ENCODE measurements at places on chromosomes 3 and 15.

- no peak for DNase-seq
These were observed 270.0 kb upstream of the TBC1D5 start for GRCh38 chr3:18012436-18012835.

GRCh38 chr15:99441871-99442251, 123.9 kb upstream of the MEF2A start:
- DNase-seq = no peak

DNA sequence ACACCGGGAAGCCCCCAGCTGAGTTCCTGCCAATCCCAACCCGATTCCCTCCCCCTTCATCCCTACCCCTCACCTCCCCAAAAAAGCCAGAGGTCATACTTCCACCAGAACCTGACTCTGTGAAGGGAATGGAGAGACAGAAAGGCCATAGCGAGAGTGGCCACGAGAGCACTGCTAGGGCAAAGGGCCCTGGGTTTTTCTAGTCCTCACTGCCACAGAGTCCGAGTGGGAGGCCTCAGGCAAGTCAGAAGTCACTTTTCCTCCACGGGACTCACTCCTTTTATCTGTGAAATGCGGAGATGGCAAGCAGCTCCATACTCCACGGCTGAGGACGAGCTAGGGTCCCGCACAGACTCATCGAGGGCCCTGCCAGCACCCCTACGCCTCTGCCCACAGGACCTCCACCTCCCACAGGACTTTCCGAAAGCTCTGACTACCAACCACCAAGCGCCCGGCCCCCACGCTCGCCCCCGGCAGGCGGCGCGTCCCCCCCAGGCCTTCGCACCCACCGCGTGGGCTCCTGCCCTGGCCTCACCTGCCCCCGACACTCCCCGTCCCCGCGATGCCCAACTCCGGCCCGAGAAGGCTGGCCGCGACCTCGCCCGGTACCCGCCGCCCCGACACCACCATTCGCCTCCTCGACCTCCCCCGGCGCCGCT, 792 bp downstream of the ATP13A3 start:
- DNase-seq = no peak

DNA sequence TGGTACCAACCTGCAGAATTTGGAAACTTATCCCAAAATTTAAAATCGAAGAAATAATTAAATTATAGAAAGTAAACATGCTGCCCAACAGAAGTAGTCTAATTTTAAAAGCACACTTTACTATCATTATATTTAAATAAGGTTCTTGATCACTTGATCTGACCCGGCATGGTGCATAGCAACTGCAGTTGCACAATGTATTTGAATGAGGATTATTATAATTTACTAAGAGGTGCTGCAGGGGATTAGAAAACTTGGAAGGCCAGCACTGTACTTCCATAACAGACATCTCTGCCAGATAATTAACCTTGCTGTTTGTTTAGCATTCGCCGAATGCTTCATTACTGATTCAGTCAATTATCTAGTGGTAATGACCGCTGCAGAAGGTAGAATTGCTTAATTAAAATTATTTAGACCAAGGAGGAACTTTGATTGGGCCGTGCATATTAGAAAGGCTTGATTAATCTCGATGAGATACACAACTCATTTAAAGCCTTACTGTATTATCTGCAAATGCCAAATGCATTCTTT, 971.6 kb downstream of the ZPLD1 start:
- DNase-seq = no peak

DNA sequence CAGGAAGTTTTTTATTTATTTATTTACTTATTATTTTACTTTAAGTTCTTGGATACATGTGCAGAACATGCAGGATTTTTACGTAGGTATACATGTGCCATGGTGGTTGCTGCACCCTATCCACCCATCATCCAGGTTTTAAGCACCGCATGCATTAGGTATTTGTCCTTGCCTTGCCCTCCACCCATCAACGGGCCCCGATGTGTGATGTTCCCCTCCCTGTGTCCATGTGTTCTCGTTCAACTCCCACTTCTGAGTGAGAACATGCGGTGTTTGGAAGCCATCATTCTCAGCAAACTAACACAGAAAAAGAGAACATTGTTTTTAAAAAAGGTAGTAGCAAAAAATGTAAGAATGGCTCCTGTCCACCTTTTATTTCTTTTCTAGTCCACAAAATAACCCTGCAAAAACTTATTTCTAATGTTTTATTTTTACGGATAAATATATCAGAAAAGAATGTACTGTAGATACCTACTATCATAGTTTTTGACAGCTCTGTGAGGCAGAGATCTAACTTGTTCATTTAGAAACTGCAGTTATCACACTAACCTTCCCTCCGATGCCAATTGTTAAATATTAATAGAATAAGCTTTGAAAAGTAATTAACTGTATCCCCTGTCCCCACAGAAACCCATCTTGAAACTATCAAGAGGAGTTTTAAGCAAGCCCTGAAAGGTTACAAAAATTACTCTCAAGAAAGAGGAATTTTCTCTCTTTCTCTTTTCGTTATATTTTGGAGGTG, 189.2 kb downstream of the LPP start:
- DNase-seq = no peak

DNA sequence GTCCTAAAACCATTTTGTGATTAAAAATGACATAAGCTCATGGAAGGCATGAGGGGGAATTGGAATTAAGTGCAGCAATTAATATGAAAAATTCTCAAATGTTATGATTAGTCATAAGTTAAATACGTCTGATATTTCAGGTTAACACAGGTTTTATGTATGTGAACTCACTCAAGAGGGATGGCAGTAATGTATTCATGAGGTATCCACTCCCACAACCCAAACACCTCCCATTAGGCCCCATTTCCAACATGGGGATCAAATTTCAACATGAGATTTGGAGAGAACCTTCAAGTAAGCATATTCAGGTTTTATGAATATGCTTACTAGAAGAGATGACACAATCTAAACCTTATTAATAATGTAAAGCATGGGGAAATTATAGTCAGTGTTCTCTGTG, 41.6 kb upstream of the IL20RB start:
- DNase-seq = no peak

GRCh38 chr3:131275556-131275955, 106.0 kb upstream of the NUDT16 start:
- no peak for DNase-seq

- DNase-seq = no peak
These were observed 45.8 kb upstream of the FOXP1 start for GRCh38 chr3:71629289-71629688.

GRCh38 chr15:96559631-96560030, 229.1 kb downstream of the NR2F2 start:
- no peak for DNase-seq

DNA sequence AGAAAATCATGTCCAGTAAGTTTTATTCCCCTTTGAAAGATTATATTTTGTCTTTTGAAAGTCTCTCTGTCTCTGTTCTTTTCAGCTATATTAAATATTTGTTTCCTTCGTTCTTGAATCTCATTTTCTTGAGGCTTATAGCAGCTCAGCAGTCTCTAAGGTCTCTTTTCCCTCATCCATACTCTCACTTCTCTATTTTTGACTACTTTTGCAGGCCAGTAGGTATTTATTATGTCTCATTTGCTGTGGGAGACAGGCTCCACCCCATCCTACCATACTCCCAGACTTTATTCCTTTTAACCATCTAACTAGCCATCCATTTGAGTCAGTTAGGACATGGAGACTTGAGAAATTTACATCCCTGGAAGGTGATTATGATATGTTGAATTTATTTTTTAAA, 71.0 kb downstream of the FILIP1L start:
- DNase-seq = no peak

DNA sequence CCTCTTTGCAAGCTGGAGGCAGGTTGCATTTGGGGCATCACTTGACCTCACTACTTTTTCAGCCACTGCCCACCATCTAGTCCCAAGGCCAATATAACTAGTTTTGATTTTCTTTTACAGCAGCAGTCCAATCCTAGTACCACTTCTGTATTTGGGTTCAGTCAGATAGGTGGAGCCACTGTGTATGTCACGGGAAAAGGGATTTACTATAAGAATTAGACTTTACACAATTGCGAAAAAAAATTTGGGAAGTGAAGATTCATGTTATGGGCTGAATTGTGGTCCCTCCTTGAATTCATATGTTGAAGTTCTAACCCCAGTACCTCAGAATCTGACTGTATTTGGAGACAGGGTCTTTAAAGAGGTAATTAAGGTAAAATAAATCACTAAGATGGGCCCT, 37.4 kb upstream of the NMNAT3 start:
- DNase-seq = no peak

DNA sequence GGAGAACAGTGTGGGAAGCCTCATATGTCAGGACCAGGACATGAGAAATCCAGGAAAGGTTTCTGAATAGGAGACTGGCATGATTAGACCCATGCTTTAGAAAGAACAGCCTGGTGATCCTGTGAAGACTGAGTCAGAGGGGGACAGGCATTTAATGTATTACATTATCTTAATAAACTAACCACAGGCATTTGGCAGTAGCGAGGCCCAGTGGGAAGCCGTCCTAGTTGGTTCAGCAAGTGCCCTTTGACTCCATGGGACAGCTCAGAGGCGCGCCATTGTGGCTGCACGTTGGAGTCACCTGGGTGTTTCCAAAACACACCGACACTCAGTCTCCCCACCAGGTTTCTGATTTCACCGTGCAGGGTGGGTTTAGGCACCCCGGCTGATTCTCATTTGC, 90.5 kb upstream of the DGKG start:
- no peak for DNase-seq

DNA sequence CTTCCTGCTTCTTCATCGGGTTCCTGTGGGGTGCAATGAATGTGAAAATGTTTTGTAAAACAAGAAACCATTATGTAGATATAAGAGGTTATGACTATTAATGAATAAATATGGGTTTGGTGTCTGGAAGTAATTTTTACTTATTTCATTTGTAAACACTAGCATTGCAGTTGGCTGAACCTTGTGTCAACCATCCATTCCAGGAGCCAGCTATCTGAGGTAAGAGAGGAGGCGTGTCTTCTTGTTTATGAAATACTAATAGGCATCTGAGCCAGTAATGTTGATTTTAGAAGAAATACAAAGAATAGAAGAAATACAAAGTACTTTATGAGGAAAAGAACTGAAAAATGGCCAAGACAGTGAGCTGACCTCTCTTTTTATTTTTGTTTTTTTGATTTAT, 187.5 kb downstream of the LPP start:
- no peak for DNase-seq

GRCh38 chr3:149553781-149554451, 79.4 kb downstream of the TM4SF4 start:
- no peak for DNase-seq

DNA sequence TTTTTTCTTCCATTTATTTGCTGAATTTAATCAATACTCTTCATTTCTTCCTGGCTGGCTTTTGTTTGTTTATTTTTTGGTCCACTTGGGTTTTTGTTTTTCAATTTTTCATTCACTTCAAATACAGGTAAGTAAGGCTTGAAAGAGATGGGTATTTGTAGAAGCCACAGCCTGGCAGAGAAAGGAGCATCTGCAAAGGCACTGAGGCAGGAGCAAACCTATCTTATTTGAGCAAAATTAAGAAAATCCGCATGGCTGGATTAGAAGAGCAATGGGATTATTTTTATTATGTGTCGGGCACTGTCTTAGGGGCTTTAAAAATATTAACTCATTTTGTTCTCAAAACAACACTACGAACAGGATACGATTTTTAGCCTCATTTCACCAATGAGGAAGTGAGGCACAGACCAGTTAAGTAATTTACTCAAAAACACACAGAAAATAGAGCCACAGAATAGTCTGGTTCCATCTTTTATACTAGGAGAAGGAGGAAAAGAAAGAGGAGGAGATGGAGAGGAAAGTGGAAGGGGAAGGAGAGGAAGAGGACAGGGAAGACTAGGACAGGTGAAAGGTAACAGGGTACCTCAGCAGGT, 35.1 kb upstream of the CCDC80 start:
- no peak for DNase-seq

GRCh38 chr3:20648294-20648693, 462.3 kb upstream of the SGO1 start:
- DNase-seq = no peak

DNA sequence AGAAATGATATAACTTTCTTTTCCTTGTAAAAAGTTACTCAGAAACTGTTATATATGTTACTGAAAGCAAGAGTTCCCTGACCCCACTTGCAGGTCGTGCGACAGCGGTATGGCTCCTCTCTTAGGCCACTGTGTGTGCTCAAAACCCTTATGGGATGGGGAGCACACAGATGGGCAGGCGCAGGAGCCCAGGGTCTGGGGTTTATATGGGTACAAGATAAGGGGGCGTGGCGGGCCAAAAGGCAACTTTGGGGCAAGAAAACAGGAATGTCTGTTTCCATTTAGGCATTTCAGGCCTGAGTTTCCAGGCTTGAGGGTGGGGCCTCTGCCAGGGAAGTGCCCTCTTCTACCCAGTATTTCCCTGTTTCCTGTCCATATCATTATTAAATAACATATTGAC, 736.5 kb downstream of the VGLL3 start:
- DNase-seq = no peak

DNA sequence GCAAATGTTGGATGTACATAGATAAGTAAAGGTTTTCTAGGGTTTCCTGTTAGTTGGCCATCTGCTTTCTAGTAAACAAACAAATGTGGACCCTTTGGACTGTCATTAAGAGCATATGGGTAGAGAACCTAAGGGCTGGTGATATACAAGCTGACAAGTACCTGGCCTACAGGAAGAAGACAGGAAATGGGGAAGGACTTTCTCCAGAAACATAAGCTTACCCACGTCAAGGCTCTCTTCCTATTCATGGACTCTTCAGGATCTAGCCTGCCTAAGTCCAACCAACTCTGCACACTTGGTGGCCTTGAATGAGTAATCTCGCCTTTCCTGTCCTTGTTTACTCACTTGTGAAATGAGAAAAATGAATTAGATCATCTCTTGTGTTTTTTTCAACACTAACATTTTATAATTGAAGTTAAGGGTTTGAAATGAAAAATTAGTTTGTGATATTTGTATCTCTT, 22.2 kb upstream of the GOLIM4 start:
- DNase-seq = no peak

- no peak for DNase-seq
These were observed 156.4 kb downstream of the TP63 start for GRCh38 chr3:189787632-189788031.

DNA sequence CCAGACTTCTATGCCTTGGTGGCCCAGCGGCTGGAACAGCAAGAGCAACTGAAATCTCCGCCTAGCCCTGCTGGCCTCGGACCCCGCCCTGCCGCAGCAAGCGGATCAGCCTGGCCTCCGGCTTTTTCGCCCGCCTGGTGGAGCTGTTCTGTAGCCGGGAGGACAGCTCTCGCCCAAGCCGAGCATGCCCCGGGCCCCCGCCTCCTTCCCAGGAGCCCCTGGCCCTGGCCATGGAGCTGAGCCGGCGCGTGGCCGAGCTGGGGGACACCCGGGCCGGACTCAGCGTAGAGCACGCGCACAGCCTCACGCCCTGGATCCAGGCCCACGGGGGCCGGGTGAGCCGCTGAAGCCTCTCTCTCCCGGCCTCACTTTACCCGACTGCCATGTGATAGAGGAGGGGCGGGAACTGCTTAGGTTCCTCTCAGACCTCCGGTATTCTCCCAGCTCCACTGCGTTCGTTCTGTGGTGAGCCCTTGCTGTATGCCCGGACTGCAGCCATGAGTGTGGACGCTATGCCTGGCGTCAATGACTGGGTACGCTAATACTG, 24.1 kb upstream of the MRPL3 start:
- DNase-seq = no peak

All from amygdala (tissue), 56 donors.